ENCODE measurements at places on chromosomes 4 and X.

- DNase-seq, result no peak
These were observed 166.1 kb downstream of the BCOR start for GRCh38 chrX:39931529-39932282.

DNA sequence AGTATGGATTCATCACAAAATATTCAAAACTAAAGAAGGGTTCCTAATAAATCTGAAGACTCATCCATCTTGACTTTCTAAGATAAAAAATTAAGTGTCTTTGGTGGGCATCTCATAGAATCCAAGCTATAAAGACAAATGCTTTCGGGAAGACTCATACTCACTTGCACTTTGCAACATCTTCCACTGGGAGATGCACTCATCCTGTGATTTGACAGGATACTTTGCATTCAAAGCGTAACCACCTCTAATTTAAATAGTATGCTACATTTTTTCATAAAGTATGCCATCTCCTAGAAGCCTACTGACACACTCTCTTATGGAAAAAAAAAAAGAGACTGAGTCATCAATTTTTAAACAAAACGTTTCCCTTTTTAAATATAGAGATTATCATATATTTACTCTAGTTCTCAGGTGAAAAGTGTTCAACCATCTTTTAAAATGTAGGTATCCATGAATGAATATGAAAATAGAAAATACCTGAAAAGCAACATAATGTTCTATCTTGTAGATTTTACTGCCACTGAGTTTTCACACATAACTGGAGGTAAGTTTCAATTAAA is 119.6 kb downstream of the KLHL13 start:
- DNase-seq, result no peak

DNA sequence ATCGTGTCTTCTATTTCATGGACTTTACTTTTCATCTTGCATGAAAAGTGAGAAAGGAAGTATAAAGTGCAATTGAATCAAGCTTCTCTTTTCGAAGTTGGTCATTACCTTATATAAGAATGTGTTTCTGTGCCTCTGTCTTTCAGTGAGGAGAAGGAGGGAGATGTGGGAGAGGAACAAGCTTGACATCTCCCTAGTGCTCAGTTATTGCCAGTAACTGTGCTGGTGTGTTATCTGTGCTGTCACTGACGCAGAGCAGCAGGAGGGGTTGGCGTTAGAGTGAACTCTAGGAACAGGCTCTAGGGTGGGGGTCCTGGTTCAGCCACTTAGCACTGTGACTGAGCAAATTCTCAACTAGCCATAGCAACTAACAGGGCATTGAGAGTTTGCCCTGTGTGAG is 34.0 kb upstream of the TBC1D9 start:
- DNase-seq, result no peak

DNA sequence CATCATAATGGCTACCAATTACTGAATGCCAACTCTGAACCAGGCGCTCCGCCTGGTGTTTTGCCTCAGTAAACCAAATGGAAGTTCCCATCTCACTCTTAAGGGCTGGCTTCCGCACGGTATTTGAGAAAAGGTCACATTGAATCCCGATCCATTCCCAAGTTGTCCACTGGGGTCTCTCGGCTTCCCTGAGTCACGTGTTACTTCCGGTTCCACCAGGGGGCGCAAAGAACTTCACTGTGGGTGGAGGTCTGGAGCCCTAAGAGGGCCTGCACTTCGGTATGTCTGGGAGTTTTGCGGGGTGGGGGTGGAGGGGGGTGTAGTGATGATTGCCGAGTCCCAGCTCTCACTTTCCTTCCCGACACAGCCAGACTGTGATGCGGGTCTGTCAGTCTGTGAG is 13.4 kb upstream of the NHS start:
- no peak for DNase-seq

- peak; percentile 2 for DNase-seq
These were observed 275.3 kb upstream of the FGF13 start for GRCh38 chrX:138986866-138987265.

GRCh38 chr4:84750960-84751283 is 168.0 kb downstream of the CDS1 start:
- no peak for DNase-seq

GRCh38 chr4:71009890-71010588 is 16.6 kb downstream of the DCK start:
- DNase-seq, result peak; percentile 80

GRCh38 chr4:130432289-130432688 is 1336.3 kb downstream of the C4orf33 start:
- DNase-seq, result no peak

DNA sequence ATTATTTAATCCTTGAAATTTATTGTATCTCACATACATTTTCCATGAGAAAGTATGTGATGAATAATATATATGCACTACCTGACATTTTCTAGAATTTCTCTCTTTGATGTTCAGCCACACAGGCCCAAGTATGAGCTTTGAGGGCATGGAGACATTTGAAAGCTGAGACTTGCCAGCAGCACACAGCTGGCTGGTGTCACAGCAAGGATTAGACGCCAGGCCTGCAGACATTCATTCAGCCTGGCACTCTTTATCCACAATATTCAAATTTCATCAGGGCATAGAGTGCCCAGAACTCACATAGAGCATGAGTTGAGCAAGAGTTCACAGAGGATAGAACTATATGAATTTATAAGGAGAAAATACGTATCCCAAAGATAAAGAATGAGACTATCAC is 74.0 kb downstream of the GRIA2 start:
- no peak for DNase-seq

DNA sequence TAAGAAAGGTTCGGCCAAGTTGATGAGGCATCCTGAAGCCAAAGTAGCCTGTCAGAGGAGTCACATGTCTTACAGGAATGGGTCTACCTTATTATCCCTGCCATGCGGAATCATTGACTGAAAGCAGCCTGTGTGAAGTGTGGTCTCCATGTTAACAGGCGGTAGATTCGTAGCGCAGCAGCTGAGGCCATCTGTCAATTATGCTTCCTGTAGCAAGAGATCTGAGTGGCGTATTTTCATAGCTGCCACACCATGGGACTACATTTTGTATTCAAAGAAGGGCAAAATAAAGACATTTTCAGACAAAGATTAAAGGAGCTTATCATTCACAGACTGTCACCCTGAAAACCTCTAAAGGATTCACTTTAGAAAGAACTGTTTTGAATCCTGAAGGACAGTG is 11.2 kb upstream of the MED14 start:
- DNase-seq, result no peak

DNA sequence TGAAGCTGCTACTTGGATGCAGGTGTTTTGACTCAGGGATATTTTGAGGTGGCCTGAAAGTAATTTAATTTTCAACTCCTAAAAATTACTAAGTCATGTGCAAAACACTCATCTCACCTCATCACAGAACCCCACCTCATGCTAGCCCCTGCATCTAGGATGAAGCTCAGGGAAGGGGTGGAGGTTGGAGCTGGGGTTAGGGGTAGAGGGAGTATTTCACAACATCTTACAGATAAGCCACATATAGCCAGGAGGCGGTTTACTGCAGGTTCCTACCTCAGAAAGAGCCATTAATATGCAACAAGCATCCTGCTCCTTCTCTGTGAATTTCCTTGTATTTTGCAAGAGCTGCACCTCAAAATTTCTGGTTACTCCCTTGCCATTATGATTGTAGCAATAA is 70.5 kb upstream of the TSPAN5 start:
- no peak for DNase-seq

DNA sequence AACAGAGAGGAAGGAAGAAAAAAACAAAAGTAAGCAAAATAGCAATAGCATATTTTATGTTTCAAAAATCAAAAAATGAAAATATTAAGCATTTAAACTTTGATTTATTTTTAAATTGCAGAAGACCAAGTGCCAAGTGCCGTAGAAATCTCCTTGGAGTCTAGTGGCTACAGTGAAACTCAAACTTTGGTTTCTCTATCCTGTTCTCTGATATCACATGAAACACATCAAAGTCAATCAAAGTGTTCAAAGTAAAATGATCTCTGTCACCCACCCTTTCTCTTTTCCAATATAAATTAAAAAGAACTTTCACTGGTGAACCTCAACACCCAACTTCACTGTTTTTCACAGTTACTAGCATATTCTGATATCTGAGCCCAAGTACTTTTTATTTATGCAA is 81.1 kb downstream of the HADH start:
- no peak for DNase-seq

- DNase-seq, result peak; percentile 24
These were observed 54.9 kb downstream of the STOX2 start for GRCh38 chr4:183960046-183960420.

GRCh38 chr4:103075894-103076746 is 441 bp downstream of the SLC9B2 start:
- DNase-seq, result peak; percentile 60

DNA sequence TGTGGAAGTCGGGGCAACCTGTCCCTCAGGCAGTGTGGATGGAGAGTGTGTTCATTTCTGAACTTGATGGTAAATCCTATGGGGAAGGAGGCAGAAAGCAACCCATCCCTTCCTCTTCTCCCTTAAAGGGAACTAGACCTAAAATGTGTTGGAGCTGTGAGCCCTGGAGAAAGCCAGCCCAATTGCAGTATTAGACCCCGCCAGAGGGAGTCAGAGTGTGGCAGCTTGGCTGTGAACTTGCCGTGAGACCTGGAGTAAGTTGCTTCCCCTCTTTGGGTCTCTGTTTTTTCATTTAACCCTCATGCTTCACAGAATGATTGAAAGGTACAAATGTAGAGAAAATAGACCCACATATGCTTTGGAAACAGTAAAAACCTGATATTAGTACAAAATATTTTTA is 108.7 kb upstream of the PAK3 start:
- DNase-seq, result no peak

DNA sequence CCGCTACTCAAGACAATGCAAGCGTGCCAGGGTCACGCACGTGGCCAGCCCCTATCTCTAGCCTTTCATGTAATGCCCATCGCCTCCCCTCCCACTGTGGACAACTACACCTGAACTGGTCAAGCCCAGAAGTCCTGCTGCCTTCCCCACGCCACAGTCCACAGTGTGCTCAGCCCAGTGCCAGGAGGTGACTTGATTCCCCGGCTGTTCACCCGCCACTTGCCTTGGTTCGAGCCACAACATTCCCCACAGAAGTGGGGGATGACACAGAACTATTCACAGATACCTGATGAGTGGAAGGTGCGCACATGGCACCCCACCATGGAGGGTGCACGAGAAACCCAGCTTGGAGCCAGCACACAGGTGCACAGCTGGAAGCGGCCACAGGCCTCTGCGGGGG is 6.8 kb downstream of the ARHGAP4 start:
- no peak for DNase-seq

DNA sequence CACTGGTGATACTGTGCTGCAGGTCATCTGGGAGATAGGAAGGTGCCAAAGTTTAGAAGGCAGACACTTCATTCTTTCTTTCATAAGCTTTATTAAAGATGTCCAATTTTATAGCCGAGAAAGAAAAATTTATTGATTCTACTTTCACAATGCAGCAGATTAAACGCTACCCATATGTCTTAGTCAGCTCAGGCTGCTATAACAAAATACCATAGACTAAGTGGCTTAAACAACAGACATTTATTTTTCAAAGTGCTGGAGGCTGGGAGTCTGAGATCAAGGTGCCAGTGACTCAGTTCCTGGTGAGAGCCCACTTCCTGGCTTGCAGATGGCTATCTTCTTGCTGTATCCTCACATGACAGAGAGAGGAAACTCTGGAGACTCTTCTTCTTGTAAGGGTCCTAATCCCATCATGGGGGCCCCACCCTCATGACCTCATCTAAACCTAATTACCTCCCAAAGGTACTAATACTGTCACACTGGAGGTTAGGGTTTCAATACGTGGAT is 33.4 kb upstream of the KLHL34 start:
- no peak for DNase-seq

GRCh38 chr4:64266669-64267068 is 142.6 kb downstream of the TECRL start:
- no peak for DNase-seq

DNA sequence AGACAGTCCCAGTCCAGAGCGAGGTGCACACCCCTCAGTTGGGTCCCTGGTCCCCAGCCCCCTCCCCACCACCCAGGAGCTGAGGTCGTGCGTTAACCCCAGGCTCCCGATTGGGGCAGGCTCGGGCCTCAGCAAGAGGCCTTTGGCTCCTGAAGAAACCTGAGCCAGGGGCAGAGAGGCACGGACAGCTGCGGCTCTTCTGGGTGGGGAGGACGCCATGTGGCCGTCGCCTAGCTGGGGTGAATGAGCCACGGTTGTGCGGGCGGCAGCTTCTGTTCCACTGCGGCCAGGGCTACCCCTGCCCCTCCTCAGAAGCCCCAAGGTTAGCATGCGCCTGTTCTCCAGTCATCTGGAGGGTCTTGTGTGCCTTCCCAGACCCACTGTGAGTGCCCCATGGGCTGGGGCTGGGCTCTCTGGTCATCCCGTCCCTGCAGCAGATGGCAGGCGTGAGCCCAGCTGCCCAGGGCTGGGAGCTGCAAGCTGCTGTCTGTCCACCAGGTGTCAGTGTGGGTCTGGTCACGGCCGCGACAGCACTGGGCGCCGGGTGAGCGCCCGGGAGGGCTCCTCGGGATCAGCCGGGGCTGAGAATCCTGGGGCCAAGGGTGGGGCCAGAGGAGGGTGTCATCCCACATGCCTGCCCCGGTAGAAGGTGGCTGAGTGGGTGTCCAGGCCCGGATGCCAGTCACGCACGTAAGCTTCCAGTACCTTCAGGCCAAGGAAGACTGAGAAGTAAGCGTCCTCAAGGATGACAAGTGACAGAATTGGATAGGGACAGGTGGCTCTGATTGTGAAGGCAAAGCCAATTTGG is 21.9 kb downstream of the ATP2B3 start:
- DNase-seq, result peak; percentile 4

DNA sequence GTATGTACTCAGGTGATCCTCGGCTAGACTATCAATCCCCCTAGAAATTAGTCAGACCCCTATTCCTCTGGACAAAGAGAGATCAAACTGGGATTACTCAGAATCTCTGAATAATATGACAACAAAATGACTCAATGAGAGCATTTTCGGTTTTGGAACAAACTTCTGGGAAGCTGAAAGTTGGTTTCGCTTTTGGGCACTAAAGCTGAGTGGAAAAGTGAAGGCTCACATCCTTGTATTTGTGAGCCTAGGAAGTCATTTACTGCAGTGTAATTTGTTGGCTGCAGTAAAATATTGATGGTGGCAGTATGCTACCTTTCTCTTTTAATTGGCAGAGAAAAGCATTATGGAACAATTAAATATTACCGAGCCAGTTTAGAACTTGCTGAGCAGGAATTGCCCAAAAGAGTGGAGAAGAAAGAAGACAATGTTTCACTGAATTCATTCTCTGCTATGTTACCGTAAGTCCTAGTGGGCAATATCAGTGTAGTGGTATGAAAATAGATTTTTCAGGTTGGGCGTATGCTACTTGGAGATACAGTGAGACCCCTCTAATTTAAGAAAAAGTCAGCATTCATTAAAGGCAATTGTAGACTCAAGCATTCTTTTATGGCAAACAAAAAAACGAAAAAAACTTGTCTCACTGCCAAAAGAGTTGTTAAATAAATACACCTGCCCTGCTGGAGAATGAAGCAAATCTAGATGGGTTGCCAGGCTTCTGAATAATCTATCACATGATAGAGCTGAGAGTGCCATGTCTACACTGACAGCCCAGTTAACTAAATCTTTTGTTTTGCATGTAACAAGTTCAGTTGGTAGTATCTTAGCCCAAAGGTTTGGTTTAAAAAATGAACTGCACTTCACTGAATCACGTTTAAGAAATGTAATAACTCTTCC is 69.6 kb downstream of the AGTR2 start:
- no peak for DNase-seq

All from kidney glomerular epithelial cell (primary cell).